ENCODE measurements at places on chromosomes 6 and 20.

- DNase-seq = no peak
Measured at GRCh38 chr6:116695401-116695800, 14.4 kb downstream of the KPNA5 start.

GRCh38 chr6:92840246-92840930 is 579.0 kb downstream of the EPHA7 start:
- DNase-seq = no peak

- no peak for DNase-seq
Measured at GRCh38 chr6:52009466-52010140, 77.8 kb downstream of the PKHD1 start.

DNA sequence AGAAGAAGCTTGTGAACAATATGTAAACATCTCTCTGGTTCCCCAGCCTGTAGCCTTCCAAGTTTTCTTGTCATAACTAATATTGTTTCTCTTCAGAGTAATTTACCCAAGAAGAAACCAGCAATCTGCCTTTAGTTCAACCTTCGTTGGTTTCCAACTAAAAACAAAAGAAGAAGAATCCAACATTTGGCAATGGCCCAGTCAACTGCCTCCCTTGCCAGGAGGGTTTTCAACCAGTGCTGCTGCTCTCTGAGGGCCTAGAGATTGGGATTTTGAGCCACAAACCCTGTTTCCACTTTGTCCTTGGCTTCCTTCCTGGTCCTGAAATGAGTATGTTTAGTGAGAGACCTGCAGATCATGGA is 395.8 kb upstream of the CNR1 start:
- no peak for DNase-seq

DNA sequence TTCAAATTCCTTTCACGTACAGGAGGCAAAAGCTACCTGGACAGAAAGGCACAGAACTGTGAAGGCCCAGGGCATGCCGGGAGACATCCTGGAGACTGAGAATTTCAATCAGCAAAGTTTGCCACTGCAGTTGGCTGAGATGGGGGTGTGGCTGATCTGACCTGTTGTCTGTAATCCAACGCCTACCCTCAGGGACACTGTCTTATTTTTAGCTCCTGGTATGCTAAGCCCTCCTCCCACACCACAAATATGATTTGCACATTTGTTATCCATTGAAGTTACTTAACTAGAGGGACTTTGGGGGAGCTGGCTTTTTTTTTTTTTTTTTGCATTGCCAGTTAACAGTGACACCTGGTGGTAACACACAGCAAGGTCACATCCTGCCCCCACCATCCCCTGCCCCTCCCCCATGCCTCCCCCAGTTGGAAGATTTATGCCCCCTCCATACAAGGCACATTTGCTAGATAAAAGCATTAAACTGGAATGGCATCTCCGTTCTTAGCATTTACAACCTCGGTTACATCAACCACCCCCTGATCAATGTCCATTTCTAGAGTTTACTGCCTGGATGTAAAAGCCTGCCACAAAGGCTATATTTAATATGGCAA is 40.4 kb downstream of the TTI1 start:
- no peak for DNase-seq

DNA sequence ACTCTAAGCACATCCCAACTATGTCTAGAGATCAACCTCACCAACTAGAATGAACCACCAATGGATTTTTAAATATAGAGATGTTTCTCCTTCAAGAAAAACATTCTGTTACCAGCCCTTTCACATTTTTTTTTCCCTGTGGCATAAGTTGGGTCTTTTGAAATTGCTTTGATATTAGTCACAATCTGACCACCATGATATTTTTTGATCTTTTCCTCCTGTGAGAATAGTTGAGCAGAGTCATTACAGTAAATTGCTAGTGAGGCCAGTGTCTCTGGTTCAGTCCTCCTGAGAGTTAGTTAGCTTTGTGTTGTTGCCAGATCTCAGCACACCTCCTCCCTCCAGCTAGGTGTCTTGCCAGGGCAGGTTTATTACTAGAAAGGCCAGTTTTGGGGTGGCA is 79.7 kb upstream of the MYLIP start:
- no peak for DNase-seq

DNA sequence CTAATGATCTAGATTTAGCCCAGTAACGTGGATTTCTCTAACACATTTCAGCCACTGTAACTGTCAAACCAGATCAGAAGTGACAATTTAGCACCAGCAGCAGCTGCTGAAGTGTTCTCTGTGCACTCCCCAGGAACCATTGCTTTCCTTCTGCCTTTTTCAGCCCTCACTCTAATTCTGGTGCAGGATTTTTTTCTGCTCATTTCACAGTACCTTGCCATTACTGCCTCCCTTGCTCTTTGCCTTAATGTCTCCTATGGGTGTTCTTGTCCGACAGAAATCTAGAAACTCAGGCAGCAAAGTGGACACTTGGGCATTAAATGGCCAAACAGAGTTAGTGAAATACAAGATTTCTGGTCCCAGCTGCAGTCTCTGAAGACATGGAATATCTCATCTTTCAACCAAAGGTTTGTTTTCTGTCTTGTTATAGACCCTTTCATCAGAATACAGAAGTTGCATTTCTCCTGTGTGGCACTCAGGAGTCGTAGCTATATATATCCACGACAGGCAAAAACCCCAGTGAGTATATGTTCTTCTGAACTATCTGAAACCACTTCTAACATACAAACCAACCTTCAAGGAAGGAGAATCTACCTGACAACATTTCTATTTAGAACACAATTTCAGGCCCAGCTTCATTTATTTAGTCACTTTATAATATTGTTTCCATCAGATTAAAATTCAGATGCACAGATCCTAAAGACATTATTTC is 92.9 kb downstream of the THEMIS start:
- DNase-seq = no peak

DNA sequence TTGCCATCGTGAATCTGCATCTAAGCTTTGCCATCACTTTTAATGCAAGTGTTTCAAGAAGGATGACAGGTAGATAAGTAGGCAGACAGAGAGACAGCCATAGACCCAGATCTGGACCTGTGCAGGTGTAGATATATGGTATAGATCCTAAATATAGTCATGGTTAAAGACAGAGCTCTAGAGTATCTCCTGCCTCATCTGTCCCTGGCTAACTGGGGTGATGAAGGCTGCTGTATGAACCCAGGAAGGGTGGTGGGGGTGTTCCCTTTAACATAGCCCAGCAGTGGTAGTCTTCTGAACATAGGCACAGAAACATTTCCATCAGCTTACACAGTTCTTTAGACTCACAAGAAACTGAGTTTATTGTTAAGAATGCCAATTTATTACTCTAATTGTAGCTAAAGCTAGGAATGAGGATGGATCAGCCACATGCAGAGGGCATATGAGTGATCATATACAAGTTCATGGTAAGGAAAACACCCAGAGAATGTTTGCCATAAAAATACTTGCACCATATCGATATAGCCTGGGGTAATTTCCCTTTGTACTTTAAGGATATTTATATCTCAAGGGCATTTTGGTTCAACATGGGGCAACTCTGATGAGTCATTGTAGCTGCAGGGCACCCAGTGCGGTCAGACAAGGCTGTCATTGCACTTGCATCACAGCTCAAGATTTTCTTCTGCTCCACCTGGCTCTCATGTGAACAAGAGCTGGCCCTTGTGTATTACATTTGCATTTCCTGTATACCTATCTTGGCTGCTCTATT is 587.2 kb downstream of the EPM2A start:
- DNase-seq = no peak

- DNase-seq = no peak
Measured at GRCh38 chr20:47256668-47257236, 99.7 kb downstream of the ZMYND8 start.

GRCh38 chr6:153001767-153002612 is 519 bp downstream of the MTRF1L start:
- DNase-seq = no peak

- no peak for DNase-seq
Measured at GRCh38 chr6:99575544-99576227, 7.2 kb upstream of the CCNC start.

- DNase-seq = no peak
Measured at GRCh38 chr6:4023240-4023639, 55.7 kb downstream of the FAM217A start.

GRCh38 chr20:19330731-19331130 is 118.3 kb downstream of the SLC24A3 start:
- DNase-seq = no peak

GRCh38 chr6:124869416-124869815 is 92.8 kb upstream of the RNF217 start:
- DNase-seq = no peak

- DNase-seq = no peak
Measured at GRCh38 chr6:18115356-18115755, 7.1 kb downstream of the NHLRC1 start.

- DNase-seq = no peak
Measured at GRCh38 chr6:20333721-20334269, 67.9 kb upstream of the E2F3 start.

GRCh38 chr20:8853805-8854338 is 215.0 kb upstream of the PLCB4 start:
- peak; percentile 67 for DNase-seq

DNA sequence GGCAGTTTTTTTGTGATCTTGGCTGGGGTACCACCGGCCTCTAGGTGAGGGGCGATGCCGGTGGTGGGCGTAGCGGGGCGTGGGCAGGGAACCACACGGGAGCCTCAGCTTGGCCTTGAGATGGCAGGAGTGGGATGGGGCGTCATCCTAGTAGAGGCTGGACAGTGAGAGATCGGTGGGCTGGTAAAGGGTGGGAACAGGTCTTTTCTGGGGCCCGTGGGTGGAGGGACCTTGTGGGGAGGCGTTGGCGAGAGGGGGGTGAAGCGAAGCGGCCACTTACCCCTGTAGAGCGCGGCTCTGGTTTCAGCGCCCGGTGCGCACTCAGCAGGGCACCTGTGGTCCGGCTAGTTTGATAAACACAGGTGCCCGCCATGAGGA is 12.0 kb downstream of the ITPR3 start:
- DNase-seq = no peak

GRCh38 chr6:156425359-156426020 is 351.7 kb upstream of the ARID1B start:
- no peak for DNase-seq

DNA sequence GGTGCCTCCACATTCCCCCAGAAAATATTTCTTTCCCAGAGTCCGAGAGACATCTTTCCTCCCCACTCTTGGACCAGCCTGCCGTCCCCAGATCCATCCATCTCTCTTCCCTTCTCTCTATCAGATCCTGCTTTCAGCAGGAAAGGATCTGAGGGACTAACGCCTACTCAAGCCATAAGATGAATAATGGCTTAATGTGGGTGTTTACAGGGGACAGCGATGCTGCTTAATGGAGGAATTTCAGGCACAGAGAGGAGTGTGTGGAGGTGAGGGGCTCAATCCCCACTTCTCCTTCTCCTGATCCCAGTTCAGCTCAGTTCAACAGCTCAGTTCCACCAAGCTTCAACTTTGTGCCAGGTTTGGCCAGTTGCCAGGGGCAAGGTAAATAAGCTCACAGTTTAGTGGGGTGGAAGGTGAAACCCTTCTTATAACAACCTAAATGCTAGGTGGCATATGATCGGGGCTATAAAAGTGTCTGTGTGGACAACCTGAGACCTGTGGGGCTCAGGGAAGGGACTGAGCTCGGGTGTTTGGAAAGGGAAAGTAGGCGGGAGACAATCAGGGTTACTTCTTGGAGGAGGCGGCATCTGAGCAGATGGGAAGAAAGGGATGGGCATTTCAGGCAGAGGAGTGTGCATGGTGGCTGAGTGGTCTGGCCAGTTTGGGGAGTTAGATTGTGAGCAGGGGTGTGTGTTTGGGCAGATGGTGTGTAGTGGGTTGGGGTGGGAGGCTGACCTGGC is 55.8 kb downstream of the CDH22 start:
- DNase-seq = no peak

GRCh38 chr6:3746119-3746691 is 5.3 kb downstream of the PXDC1 start:
- no peak for DNase-seq

DNA sequence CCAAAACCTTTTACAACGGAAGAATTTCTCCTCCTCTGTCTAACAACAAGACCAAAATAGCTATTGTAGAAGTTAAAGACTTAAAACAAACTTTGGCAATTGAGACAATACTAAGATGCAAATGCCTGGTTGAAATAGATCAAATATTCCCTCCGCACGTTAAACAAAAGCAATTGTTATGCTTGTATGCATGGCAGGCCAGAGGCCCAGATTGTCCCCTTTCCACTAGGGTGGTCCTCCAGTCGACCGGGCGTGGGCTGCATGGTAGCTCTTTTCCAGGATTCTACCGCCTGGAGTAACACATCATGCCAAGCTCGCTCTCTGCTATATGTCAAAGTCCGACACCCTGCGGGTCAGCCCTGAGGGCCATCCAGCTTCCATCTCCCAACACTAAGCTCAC is 234.7 kb downstream of the RNGTT start:
- no peak for DNase-seq

DNA sequence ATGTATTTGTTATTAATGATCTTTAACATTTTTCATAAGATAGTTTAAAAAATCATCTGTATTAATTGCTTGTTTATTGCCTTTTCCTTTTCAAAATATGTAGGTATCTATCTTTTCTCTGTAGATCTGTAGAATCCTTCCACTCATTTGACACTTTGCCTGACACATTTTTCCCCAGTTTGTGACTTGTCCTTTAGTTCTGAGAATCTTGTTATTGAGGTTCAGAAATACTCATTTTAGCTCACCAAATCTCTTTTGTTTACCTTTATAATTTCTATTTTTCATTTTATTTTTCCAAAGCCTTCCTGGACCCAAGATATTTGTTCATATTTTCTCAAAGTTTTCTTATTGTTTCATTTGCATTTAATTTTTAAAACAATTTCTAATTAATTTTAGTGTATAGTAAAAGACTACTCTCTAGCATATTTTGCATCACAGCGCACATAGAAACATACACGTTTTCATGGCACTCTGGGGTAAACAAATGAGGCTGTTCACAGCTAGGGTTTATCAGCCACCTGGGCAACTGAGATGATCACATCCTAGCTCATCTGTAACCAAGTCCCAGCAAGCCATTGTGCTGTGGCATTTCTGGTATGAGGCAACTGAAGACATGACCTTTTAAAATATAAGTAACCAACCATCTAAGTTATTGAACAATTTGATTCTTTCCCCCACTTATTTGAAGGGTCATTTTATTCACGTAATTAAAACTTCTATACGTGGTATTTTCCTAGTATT is 275.7 kb downstream of the ADGB start:
- DNase-seq = no peak

DNA sequence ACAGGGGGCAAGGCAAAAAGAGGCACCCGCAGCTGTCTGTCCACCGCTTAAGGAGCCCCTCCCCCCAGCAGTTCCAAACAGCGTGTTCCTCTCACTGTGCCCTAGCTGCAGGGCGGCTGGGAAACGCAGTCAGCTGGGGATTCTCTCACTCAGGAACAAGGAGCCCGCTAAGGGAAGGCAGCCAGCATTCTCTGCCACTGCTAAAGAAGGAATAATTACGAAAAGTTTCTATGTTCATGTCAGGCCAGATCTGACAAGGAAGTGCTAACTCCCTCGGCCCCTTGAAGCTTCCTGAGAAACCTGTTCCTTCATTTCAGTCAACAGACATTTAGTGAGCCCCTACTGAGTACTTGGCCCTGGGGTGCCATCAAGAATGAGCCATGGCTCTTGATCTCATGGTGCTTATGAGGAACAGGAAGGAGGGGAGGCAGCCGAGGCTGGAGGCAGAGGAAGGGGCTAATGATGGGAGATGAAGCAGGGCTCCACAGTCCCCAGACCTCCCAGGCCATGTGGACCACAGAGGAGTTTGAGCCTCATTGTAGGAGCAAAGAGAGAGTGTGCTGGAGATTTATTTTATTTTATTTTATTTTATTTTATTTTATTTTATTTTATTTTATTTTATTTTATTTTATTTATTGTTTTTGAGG is 101.7 kb upstream of the PMEPA1 start:
- DNase-seq = no peak

- no peak for DNase-seq
Measured at GRCh38 chr6:111743862-111744692, 129.2 kb downstream of the FYN start.

GRCh38 chr6:38476888-38477287 is 162.8 kb downstream of the BTBD9 start:
- no peak for DNase-seq

Data from glomerular endothelial cell (primary cell).